ENCODE measurements at places on chromosomes 6 and 20.

DNA sequence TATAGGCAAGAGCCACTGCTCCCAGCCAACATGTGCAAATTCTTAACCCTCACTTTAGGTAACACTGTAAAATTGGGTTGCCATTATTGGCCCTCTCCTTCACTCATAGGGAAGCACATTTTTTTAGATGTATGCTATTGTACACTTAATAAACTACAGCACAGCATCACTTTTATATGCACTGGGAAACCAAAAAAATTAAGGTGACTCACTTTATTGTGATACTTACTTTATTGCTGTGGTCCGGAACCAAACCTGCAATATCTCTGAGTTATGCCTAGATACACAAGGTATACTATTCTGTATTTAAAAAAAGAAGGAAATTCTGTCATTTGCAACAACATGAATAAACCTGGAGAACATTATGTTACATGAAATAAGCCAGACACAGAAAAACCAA, 40.5 kb downstream of the IPCEF1 start:
- DNase-seq = no peak

DNA sequence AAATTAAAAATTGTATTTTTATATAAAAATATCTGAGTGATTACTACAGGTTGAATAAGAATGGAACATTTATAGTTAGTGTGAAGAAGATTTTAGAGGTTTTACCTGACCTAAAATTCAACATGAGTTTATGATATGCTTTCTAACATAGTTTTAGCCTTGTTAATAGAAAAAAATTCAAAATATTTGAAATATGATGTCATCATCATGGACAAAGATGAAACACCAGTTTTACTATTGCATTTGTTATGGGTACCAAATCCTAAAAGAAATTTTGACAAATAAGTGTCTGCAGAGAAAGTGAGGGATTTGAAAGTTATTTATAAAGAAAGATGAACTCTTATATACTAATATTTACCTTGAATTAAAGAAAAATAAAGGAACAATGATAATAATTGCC, 479.7 kb downstream of the TBC1D32 start:
- DNase-seq = no peak

DNA sequence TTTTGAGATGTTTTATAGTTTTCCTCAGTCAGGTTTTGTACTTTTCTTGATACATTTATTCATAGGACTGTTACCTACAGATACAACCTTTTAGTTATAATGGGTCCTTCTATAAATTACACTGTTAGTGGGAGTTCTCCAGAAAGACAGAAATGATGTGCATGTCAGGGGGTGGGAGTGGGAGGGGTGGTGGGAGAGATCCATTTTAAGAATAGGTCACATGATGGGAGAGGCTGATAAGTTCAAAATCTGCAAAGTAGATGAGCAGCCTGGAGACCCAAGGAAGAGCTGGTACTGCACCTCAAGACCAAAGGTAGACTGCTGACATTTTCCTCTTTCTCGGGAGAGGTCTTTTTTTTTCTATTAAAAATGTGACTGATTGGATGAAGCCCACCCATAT, 408.0 kb upstream of the GJE1 start:
- no peak for DNase-seq

DNA sequence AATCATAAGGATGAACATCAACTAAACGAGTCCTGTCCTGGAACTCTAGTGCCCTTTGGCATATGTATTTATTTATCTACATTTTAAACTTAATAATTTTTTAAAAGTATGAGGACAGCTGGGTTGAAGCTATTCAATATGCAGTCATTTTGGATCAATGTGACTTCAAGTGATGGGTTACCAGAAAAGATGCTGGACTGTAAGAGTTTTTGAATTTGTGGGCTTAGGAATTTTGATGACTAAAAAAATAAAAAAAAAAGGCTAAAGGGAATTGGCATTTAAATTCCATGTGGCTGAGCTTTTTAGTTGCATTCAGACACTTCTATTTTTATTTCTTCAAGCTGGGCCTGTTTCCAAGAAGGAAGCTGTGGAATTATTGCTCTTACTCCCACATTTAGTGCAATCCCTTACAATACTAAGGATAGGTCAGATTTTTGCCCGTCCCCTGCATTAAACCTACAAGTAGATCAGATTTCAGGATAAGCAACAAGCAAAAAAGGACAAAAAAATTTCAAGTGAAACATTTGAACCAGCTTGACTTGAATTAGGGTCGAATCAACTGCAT, 704.2 kb upstream of the CITED2 start:
- no peak for DNase-seq

GRCh38 chr6:90231798-90232197, 64.8 kb downstream of the BACH2 start:
- DNase-seq = no peak

GRCh38 chr6:26022132-26022472, 59.5 kb downstream of the TRIM38 start:
- DNase-seq = no peak

GRCh38 chr6:2745246-2745645, 5.5 kb downstream of the MYLK4 start:
- DNase-seq = no peak

DNA sequence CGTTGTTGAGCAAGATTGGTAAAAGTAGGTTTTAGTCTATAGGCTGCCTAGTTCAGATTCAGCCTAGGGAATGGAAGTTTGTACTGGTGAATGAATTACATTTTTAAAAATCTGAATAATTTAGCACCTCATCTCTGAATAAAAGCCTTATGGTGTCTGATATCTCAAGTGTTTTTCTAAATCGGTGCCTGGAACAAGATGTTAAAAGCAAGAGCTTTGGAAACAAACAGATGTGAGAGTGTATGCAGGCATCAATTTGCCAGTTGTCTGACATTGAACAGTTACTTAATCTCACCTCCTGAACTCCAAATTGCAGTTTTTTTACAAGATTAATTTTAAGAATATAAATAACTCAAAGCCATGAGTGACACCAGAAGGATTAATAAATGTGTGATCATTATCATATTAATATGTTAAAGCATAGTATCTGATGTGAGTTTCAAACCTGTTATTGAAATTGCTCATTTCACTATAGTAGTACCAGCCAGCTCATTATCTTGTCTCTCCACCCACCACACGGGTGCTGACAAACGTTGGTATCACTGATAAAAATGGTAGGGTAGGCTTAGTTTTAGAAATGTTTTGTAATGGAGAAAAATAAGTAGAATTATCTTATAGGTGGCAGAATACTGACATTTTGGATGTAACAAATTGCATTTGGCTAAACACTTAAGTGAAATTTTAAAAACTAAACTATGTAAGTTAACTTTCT, 157.3 kb downstream of the FAM83B start:
- DNase-seq = no peak

GRCh38 chr6:36599791-36600209, 5.6 kb downstream of the SRSF3 start:
- peak; percentile 74 for DNase-seq

- DNase-seq = no peak
Observed at GRCh38 chr6:166638573-166638964, 11.5 kb upstream of the RPS6KA2 start.

GRCh38 chr6:21800948-21801438, 207.4 kb downstream of the SOX4 start:
- no peak for DNase-seq

DNA sequence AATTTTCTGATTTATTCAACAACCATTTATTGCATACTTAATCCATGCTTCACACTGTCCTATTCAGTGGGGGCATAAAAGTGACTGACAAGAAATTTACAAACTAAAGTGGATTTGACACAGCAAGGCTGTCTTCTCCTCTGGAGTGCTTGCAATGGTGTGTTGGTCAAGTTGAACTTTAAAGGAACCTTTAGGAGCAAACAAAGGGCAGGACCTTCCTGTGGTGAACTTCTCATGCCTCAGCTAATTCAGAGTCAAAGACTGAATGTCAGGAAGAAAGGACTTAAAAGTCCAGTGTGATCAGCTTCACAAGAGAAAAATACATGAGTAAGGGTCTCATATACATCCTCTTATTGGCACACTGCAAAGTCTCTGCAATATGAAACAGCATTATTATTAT, 60.8 kb upstream of the TENT5A start:
- no peak for DNase-seq

GRCh38 chr20:4084096-4084495, 68.7 kb upstream of the RNF24 start:
- no peak for DNase-seq

DNA sequence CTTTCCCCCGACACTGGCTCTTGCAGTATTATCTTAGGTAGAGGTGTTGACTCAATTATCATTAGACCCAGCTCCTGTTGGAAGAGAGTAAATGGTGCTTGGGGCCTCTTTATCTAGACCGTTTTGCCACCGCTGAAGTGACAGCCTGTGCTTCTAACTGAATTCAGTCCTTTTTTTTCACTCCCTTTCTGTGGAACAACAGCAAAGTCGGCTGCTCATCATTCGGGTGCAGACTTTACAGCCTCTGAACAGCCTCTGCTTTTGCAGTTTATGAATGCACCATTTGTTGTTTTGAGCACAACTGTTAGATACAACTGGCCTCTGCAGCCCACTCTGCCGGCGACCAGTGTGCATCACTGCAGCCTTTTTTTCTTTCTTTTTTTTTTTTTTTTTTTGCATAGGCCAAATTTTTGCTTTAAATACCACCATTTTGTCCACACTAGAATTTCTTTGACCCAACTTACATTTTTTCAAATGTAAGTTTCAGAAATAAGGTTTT, 35.8 kb downstream of the RREB1 start:
- DNase-seq = no peak

GRCh38 chr20:45405571-45406259, 2.4 kb upstream of the DBNDD2 start:
- DNase-seq = no peak

- no peak for DNase-seq
Observed at GRCh38 chr20:53736757-53737395, 143.2 kb upstream of the ZNF217 start.

DNA sequence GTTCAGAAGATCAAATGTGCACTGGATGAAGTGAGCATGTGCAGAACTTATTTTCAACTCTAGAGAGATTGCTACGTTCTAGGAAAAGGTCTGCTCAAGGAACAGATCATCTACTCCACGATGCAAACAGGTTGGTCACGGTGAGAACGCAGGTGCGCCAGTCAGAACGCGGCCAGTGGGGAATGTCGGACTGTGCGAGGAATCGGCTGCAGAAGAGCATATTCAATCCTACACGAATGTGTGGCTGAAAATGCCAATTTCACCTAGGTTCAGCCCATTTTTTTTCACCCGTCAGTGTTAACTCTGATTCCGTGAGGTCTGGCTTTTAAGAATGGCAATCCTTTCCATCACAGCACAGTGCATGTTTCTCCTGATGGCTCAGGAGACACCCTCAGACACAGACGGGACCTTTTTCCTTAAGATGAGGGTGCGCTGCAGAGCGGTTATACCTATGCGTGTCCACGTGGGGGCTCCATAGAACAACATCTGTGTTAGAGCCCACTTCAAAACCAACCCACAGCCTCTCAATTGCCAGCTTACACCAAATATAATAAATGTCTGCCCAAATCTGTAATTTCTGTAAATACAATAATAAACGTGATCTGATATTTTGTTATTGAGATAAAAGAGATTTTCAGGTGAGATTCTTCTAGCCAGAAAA, 250.4 kb downstream of the FOXA2 start:
- peak; percentile 25 for DNase-seq

DNA sequence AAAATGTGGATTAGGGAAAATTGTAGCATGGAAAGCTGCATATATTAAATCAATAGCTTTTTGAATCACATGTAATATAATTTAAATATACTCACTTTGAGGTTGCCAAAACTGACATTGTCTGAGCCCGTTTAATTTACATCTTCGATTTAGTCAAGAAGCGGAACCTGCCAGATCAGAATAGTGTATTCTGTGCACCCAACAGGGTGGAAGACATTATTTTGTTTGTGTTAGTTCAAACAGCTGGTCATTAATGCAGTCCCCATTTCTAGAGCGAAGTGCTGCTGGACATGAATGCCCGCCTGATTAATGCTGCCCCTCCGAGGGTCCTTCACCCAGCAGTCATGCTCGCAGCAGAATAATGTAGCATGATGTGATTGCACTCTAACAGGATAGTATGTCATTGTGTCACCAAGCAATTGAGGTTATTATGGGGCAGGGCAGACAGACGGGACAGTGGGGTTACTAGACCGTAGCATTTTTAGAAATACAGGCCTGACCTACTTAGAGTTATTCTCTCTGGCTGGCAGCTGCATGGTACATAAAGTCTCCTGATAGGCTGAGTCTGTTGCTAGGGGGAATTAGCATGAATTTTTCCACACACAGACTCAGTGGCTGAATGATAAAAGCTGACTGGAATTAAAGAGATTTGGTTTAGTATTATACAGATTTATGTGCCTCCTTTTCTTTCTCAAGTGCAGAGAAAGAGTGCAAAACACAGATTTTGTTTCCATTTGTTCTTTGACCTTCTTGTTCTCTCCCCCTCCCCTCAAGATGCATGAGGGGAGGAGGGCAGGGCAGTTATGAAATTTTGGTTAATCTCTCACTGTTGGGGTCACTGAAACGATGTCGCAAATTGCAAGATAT, 147.1 kb downstream of the PRL start:
- no peak for DNase-seq

- no peak for DNase-seq
Observed at GRCh38 chr20:34753706-34754461, 49.7 kb downstream of the TP53INP2 start.

- DNase-seq = no peak
Observed at GRCh38 chr6:16949716-16950115, 152.1 kb upstream of the STMND1 start.

DNA sequence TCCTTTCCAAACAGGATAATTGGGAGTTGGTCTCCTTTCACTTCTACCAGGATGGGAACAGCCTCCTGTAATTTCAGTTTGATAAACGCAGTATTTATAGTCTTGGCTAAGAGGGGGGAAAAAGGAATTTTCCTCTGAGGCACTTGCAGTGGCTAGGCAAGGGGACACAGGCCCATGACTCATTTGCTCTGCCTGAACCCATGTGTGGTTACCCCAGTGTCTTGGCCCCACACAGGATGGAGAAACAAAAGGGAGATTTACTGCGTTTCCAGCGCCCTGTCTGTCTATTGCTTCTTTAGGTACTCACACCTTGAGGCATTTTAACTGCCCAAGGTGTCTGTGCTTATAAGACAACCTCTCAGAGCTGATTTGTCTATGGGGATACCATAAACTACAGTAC, 74.8 kb upstream of the NEDD9 start:
- DNase-seq = no peak

DNA sequence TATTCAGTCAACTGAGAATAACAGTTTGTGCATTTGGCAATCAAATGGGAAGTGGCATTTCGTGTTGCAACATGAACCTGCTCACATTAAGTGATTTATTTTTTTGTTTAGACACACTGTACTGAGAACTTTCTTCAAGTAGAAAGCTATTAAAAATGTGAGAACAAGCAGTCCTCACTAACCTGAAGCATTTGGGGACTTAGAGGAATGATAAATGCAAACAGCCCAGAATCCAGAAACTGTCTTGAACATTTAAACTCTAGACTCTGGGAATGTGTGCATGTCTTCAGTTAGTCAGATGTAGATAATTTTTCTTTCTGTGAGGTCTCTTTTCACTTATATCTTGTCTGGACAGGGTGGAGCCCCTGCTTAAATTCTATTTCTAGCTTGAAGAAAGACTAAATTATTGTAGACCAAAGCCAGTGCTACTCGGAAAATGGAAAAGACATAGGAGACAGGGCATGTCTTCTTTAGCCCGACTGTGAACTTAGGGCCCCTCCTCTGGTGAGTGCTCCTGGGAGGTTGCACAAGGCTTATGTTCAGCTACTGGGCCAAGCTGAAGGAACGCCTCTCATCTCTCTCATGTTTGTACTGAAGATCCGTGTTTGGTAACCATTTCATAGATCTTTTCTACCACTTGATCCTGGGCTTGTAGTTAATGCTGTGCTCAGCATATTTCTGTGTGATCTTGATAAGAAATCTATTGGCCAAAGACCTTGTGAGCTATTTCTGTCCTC, 70.1 kb downstream of the SLX4IP start:
- DNase-seq = no peak

- DNase-seq = no peak
Observed at GRCh38 chr6:84738996-84739865, 25.2 kb downstream of the TBX18 start.
